Spleen (tissue), 13 donors: ENCODE measurements at places on chromosomes 2 and 18. TPM values are rescaled to one million over a fixed set of nuclear protein-coding genes. Genes with fewer than 3 reads are reported as not detected.
A peak's percentile ranks its signal among the peaks of the same experiment; 100 is the strongest.

C2orf66 gene
- not detected for total RNA-seq

PIAS2 gene
- 31.0 TPM for total RNA-seq

RAB17 gene
- 1.2 TPM for total RNA-seq

DNA sequence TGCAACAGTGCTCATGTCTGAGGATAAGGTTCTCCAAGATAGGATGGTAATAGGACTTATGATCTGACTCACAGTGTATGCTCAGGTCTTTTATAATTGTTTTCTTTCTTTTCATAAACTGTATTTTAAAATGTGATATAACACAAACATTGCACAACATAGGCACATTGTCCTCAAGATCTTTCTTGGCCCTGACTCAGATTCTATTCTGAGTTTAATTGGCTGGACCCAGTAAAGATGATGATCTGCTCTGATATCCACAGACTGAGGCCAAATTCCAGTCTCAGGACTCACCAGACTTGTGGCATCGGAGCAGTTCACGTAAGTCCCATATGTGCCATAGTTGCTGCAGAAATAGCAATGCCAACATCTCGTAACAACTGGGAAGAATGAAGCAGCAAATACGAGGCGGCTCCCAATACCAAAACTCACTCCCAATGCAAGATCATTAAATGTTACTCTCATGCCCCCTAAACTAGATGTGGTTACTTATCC, 448.9 kb upstream of the SLC14A2 start:
- no peaks in the 10 kb centered on the region for H3K36me3 ChIP-seq
- no peak for DNase-seq
- no peak overlapping the region for H3K27ac ChIP-seq
- H3K4me1 ChIP-seq = no peaks in the 10 kb centered on the region
- H3K4me3 ChIP-seq = no peak overlapping the region

DNA sequence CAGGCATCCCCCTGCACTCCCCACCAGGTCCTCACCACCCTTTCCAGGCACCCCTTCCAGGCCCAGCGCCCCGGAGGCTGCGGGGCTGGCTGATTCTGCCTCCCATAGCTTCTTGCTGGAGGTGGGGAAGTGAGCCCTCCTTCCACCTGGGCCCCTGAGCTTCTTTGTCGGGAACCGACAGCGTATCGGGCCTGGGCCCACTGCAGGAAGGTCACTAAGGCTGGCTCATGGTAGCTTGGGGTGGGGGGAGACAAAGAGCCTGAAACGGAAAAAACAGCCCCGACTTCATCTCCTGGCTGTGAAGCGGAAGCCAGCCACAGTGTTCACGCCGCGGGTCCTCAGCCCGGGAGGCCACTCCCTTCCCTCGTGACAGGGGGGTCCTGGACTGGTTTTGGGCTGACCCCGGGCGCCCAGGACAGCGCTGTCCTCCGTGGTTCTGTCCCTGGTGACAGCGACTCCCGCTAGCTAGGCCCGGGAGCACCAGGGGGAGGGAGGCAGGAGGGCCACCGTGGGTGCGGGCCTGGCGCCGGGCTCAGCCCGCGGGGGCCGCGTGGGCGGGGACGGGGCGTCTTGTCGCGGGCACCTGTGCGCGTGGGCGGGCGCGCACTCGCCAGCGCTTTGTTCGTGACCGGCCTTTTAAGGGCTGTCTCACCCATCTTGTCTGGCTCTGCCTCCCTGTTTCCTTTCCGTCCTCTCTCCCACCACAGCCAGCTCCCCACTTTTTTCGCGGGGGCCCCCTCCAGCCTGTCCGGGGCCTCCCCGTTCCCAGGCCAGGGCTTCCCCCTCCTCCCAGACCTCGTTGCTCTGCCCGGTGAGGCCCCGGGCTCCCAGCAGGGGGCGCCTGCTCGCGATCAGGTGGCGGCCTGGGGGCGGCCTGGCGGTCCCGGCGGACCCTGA, 64.9 kb downstream of the DNMT3A start:
- peaks cover 5% of the 10 kb centered on the region for H3K36me3 ChIP-seq
- H3K4me3 ChIP-seq = peak overlapping the region; percentile 34
- no peaks in the 10 kb centered on the region for H3K27me3 ChIP-seq

DNA sequence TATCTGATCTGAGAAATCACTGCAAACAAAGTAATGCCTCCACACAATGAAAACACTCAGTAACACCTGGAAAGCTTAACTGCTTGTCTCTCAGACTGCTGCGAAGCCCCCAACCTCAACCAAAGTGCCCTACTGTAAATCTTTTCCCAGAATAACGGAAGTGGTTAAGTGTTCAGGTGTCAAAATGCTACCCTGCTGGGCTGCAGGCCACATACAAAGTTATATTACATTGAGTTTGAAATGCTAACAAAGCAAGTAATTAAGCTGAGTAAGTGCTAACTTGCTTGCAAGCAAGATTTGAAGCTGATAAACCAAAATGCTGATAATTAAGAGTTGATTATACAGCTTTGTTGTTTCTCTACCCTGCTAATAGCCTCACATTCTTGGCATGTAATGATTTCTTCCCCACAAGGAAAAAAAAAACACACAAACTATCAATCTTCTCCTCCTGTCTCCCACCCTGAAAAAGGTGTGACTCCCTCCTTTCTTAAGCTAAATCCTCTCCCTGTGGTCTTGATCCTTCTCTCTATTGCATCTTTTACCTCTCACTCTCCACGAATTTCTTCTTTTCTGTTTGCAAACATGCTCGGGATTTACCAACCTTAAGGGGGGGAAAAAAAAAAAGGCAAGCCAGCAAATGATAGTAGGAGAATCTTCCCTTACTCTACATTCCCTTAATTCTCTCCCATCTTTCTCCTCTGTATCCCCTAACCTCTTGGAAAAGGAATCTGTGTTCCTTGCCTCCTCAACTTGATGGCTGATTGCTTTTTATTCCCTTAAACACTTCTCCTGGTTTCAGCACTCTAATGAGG, 266.8 kb upstream of the SIX3 start:
- no peak overlapping the region for H3K4me3 ChIP-seq
- no peak overlapping the region for H3K27ac ChIP-seq
- no peak for DNase-seq
- H3K36me3 ChIP-seq = no peaks in the 10 kb centered on the region
